Stimulated activated CD4-positive, alpha-beta T cell treated with anti-CD3 and anti-CD28 coated beads, TNF-alpha, amount 100 ng/mL, for 4 hours (primary cell): ENCODE measurements at places on chromosomes 4 and X.

DNA sequence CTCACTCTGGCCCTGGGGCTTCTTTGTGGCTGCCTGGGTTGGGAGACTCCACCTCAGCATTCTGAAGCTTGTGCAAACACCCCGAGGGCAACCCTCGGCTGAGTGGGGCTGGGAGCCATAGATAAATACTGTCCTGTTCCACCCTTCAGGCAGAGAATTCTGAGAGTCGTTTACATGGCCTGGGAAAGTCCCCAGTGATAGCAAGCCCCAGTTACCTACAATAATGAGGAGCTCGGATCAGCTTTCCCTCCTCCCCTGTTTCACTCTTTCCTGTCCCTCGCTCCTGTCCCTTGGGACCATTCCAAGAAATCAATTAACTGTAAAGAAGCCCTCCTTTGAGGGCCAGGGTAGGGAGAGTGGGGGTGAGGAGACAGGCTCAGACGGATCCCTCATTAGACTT lies 31.6 kb upstream of the DDX3X start:
- no peak for DNase-seq

- DNase-seq = no peak
These were observed 1162.8 kb upstream of the PRKX start for GRCh38 chrX:4876268-4876667.

DNA sequence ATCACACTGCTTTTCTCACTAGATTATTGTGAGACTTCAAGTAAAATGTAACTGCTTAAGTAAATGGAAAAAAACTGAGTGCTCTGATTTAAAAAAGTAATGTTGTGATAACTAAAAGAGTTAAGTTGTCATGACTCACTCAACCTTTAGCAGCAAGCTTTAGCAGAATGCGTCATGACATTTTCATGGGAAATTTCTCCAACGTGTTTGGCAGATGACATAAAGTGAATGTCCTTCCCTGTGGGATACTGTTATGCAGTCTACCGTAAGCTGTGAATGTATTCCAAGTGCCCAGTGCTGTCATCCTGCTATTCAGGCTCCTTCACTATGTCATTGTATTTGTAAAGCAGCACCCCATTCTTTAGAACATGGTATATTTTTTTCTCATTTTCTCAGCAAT lies 136.2 kb downstream of the CPXCR1 start:
- DNase-seq = no peak

DNA sequence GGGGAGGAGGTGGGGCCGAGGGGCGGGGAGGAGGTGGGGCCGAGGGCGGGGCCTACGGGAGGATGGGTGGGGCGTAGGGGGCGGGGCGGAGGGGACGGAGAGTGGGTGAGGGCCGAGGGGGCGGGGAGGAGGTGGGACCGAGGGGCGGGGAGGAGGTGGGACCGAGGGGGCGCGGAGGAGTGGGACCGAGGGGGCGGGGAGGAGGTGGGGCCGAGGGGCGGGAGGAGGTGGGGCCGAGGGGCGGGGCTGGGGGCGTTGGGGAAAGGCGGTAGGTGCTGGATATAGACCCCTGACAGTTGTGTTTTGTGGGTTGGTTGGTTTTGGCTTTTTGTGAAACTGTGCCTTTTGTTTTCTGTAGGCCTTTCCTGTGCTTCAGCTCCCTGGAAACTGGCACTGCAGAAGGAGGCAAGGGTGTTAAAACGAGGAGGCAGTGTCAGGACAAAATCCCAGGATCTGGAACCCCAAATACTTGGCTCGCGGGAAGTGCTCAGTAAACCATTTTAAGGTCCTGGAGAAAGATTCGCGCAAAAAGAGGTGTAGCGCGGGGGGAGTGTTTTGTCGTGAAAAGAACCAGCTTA lies 580 bp upstream of the MMGT1 start:
- peak; percentile 51 for DNase-seq

DNA sequence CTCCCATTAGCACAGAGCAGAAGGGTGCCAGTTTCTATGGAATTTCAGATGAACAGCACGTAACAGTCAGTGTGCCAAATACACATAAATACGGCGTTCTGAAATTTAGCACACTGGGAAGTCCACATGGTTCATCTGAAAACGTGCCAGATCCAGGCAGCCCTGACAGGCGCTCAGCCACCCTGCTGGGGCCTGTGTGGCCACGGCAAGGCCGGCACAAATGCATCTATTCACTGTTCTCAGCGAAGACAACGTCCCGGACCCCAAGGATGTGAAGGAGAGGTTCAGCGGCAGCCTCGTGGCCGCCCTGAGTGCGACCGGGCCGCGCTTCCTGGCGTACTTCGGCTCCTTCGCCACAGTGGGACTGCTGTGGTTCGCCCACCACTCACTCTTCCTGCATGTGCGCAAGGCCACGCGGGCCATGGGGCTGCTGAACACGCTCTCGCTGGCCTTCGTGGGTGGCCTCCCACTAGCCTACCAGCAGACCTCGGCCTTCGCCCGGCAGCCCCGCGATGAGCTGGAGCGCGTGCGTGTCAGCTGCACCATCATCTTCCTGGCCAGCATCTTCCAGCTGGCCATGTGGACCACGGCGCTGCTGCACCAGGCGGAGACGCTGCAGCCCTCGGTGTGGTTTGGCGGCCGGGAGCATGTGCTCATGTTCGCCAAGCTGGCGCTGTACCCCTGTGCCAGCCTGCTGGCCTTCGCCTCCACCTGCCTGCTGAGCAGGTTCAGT lies 15.6 kb downstream of the DGKQ start:
- DNase-seq = no peak

DNA sequence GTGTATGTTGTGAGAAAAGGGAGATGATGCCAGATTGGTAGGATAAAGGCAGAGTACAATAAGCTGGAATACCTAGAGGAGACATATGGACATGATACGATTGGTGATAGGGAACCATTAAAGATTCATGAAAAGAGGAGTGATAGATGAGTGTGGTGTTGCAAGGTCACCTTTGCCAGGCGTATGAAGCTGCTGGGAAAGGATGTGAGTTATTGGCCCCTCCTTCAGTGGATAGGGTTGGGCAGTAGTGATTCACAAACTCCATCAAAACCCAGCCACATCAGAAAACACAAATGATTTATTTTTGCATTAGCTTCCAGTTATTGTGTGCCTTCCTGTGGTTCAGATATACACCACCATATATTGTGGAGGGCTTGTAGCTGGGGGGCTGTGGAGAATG lies 34.3 kb downstream of the TMEM164 start:
- DNase-seq = no peak

- no peak for DNase-seq
These were observed 113.0 kb upstream of the MSX1 start for GRCh38 chr4:4746444-4746843.

- no peak for DNase-seq
These were observed 205.7 kb downstream of the AR start for GRCh38 chrX:67749536-67749935.

DNA sequence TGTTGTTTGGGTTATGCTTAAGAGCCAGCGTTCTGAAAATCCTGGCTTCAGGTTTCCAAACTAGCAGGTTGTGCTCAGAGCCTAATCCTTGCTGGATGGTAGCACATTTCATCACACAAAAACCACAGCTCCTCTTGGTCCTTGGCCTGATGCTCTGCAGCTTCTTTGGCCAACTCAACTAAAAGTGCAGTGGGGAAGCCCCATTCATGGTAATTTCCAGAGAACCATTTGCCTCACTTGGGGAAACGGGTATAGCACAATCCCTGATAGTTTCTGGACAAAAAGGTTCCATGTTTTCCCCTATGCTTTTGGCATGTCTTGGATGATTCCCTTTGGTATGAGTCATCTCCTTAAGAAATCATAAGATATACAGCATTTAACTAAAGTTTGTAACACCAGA lies 78.7 kb downstream of the SYNPO2 start:
- DNase-seq = no peak

GRCh38 chrX:85375333-85375738 lies 4.1 kb downstream of the POF1B start:
- DNase-seq = no peak

DNA sequence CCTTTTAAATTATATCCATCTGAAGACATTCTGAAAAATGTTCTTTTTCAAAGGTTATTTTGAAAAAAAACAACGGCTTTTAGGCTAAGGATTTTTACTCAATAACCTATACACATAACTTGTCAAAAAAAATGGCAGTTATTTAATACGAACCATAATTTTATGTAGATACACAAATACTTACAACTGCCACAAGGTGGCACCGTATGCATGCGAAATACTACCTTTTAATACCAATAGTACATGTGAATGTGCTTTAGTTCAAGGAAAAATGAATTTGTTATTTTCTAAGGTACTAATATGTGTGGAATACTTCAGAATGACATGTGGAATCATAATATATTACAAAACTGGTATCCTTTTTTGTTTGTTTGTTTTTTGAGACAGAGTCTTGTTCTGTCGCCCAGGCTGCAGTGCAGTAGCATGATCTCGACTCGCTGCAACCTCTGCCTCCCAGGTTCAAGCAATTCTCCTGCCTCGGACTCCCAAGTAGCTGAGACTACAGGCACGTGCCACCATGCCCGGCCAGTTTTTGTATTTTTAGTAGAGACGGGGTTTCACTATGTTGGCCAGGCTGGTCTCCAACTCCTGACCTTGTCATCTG lies 4.6 kb upstream of the MAD2L1 start:
- DNase-seq = no peak

DNA sequence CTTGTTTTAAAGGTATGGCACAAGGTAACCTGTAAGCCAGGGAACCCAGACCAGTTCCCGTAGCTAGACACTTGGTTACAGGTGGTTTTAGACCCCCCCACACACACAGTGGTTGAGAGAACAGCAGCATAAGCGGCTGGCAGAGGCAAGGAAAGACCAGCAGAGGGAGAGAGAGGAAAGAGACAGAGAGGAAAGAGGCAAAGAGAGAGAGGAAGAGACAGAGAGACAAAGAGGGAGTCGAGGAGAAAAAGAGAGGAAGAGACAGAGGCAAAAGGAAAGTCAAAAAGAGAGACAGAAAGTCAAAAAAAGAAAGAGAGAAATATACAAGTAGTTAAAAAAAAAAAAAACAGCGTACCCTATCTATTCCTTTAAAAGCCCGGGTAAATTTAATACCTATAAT lies 19.5 kb upstream of the PCSK1N start:
- no peak for DNase-seq

- no peak for DNase-seq
These were observed 996.3 kb downstream of the FSTL5 start for GRCh38 chr4:161167539-161167938.

DNA sequence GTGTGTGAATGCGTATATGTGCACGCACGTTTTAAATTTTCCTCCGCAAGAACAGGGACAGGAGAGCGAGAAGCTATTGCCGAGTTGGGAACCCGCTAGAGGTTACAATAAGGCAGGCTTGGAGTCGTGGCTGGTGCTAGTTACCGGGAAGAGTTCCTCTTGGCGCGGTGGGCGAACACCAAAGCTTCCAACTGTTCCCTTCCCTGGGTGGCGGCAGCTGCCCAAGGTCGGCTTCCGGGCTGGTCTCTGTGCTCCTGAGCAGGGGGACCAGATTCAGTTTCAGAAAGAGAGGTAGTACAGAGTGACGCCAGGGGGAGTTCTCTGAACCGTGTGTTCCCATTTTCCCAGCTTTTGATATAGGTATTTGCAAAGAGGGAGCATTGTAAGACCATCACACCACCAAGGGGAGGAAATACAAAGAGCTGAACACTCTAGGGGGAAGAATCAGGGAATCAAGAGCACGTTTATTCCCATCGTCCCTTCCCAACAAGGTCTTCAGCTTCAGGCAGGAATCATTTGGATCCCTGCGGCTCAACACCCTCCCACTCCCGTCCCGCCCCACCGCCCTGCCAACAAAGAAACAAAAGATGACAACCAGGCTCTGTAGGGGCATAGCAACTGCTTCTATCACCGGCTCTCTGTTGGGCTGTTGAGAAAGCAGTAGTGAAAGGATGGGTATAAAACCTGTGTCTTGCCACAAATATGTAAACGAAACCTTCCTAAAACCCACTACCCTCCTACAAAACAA lies 113.6 kb upstream of the TEX13C start:
- no peak for DNase-seq
